Diencephalon (tissue), 1 donor: ENCODE measurements at places on chromosomes 11 and 22. TPM values are rescaled to one million over a fixed set of nuclear protein-coding genes. Genes with fewer than 3 reads are reported as not detected.

Gene EMID1
- total RNA-seq = 21.5 TPM

Gene OR10AG1
- not detected for total RNA-seq

Gene CCDC82
- 61.1 TPM for total RNA-seq

Gene NAV2
- total RNA-seq = 11.1 TPM

Gene JHY
- 15.5 TPM for total RNA-seq

Gene BTG4
- not detected for total RNA-seq

Gene POU2AF1
- 0.46 TPM for total RNA-seq

Gene TEX54
- total RNA-seq = not detected

Gene ARHGEF17
- 38.3 TPM for total RNA-seq

Gene ALKBH8
- total RNA-seq = 16.1 TPM

Gene DDX25
- total RNA-seq = 24.9 TPM

Gene RAB39A
- 27.0 TPM for total RNA-seq

Gene NUP50
- total RNA-seq = 44.1 TPM

Gene GNG3
- total RNA-seq = 99.7 TPM

Gene TRPT1
- total RNA-seq = 14.1 TPM

Gene MEI1
- 1.6 TPM for total RNA-seq

Gene RBFOX2
- 413 TPM for total RNA-seq

Gene FAM83F
- total RNA-seq = 0.46 TPM

Gene HARBI1
- total RNA-seq = 9.0 TPM
